ENCODE measurements at places on chromosomes 11 and 22.
A peak's percentile ranks its signal among the peaks of the same experiment; 100 is the strongest.

- peaks cover 96% of the 10 kb centered on the region for H3K36me3 ChIP-seq
- H3K27me3 ChIP-seq, result no peaks in the 10 kb centered on the region
- H3K4me3 ChIP-seq, result no peak overlapping the region
- H3K4me1 ChIP-seq, result 0 out of 2 replicates have a peak, but pooled peaks cover 7% of the 10 kb centered on the region
Measured at GRCh38 chr11:128777369-128778011, 83.6 kb downstream of the FLI1 start.

GRCh38 chr22:49234459-49234858, 593.2 kb downstream of the BRD1 start:
- H3K4me3 ChIP-seq, result no peak overlapping the region
- H3K27me3 ChIP-seq, result no peaks in the 10 kb centered on the region
- DNase-seq, result no peak
- H3K36me3 ChIP-seq, result no peaks in the 10 kb centered on the region

- DNase-seq, result no peak
- peaks cover 15% of the 10 kb centered on the region for H3K27me3 ChIP-seq
- no peak overlapping the region for H3K4me3 ChIP-seq
- no peaks in the 10 kb centered on the region for H3K36me3 ChIP-seq
Measured at GRCh38 chr11:19793326-19793725, 80.7 kb downstream of the NAV2 start.

GRCh38 chr11:117876341-117877119, at the start of gene FXYD6:
Gene FXYD6, minus strand, starts transcription at chr11:117876658. Its CDS starts 33,882 bp downstream, at chr11:117842776.
- H3K36me3 ChIP-seq, result peaks cover 12% of the 10 kb centered on the region
- H3K4me3 ChIP-seq, result peak within 1 kb of the TSS; percentile 90
- peaks cover 44% of the 10 kb centered on the region for H3K4me1 ChIP-seq
- H3K27me3 ChIP-seq, result no peaks in the 10 kb centered on the region
- peak within 1 kb of the TSS; percentile 70 for H3K27ac ChIP-seq

DNA sequence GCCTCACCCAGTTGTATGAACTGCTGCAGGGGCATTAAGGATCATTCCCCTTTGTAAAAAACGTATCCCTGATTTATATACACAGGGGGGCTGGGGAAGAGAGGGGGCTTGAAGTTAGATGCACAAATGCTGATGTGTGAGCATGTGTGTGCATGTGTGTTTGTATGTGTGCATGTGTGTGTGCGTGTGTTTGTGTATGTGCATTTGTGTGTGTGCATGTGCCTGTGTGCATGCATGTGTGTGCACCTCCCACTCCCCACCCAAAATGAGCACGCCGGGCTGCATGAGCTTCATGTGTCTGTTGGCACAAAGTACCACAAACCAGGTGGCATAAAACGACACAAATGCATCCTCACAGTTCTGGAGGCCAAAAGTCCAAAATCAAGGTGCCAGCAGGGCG, 1315.2 kb downstream of the TBC1D22A start:
- H3K27me3 ChIP-seq, result no peaks in the 10 kb centered on the region
- H3K27ac ChIP-seq, result no peak overlapping the region
- H3K4me3 ChIP-seq, result no peak overlapping the region
- DNase-seq, result no peak
- peaks cover 51% of the 10 kb centered on the region for H3K4me1 ChIP-seq

GRCh38 chr11:130071211-130071712, 1.6 kb downstream of the APLP2 start:
- H3K27ac ChIP-seq, result no peak overlapping the region
- no peaks in the 10 kb centered on the region for H3K36me3 ChIP-seq
- peaks cover 30% of the 10 kb centered on the region for H3K4me1 ChIP-seq
- no peak for DNase-seq

Measured in DND-41 (cell line).